Kidney glomerular epithelial cell (primary cell): ENCODE measurements at places on chromosomes 1 and 21.
A peak's percentile ranks its signal among the peaks of the same experiment; 100 is the strongest.

DNA sequence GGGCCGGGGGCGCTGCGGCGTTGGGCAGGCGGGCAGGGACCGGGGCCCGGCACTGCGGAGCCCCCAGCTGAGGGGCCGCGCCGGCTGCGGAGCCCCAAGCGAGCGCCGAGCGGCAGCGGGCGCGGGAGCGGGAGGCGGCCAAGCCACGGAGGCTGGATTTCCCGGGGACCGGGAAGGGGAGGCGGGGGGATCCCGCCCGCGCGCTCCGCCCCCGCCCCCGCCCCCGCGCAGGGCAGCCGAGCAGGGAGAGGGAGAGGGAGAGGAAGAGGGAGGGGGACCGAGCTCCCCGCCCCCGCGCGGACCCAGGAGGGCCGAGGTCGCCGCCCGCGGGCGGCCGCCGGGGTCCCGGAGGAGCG lies at the start of gene DLGAP3:
TSS of gene DLGAP3 (minus strand) at position 154 of the 356 bp plus-strand sequence. CDS start 24,267 bp downstream, outside the sequence.
- DNase-seq, result no peak

GRCh38 chr1:229199261-229200243 lies 71.4 kb upstream of the RAB4A start:
- no peak for DNase-seq

- peak; percentile 75 for DNase-seq
These were observed 297.7 kb downstream of the PTPRC start for GRCh38 chr1:198936371-198937083.

- DNase-seq, result no peak
These were observed 69.3 kb downstream of the MAN1A2 start for GRCh38 chr1:117436513-117436912.

- no peak for DNase-seq
These were observed 131.2 kb downstream of the SLC45A1 start for GRCh38 chr1:8448911-8449661.

GRCh38 chr1:229147072-229147471 lies 123.8 kb upstream of the RAB4A start:
- DNase-seq, result no peak

- no peak for DNase-seq
These were observed 182.8 kb upstream of the NRIP1 start for GRCh38 chr21:15247613-15248012.

DNA sequence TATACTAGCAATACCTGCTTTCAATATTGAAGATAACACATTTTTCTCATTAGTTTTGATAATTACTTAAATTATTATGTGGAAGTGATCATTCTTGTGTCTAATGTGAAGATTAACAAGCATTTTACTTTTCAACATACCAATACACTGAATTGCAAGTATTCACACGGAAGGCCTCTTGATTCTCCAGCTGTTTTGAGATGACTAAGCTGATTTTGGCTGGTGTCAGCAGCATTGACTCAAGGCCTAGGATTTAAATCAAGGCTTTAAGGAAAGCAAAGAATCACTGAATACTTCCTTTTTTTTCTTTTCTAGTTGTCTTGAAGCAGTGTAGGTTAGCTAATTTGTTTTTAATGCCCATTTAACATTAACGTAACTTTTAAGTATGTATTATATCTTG lies 373.7 kb downstream of the SRGAP2C start:
- peak; percentile 35 for DNase-seq

- peak; percentile 50 for DNase-seq
These were observed 60.2 kb downstream of the ODF2L start for GRCh38 chr1:86335916-86336315.

DNA sequence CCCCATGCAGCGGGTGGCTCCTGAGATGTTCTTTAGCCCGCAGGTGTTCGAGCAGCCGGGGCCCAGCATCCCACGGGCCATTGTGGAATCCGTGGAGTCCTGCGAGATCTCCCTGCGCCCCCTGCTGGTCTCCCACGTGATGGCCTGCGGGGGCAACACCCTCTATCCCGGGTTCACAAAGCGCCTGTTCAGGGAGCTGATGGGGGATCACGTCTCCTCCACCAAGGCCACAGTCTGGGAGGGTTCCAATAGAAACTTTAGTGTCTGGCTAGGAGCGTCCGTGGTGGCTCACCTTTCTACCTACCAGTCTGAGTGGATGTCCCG lies 71.0 kb downstream of the ACTL8 start:
- DNase-seq, result no peak

DNA sequence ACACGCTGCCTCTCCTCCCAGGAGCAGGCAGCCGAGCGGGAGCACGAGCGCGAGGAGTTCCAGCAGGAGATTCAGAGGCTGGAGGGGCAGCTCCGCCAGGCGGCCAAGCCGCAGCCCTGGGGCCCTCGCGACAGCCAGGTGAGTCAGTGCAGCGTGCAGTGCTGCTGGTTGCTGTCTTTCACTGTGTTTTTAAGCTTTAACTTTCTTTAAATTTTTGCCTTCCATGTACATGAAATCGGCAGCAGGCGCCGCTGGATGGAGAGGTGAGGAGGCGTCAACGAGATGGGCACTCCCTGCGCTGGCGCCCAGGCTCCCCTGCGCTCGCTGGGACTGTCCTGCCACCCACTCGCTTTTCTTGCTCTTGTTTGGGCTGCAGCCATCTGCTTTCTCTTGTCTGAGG lies 60.7 kb upstream of the DIP2A start:
- DNase-seq, result no peak

- no peak for DNase-seq
These were observed 5.0 kb upstream of the CHML start for GRCh38 chr1:241645199-241645598.

DNA sequence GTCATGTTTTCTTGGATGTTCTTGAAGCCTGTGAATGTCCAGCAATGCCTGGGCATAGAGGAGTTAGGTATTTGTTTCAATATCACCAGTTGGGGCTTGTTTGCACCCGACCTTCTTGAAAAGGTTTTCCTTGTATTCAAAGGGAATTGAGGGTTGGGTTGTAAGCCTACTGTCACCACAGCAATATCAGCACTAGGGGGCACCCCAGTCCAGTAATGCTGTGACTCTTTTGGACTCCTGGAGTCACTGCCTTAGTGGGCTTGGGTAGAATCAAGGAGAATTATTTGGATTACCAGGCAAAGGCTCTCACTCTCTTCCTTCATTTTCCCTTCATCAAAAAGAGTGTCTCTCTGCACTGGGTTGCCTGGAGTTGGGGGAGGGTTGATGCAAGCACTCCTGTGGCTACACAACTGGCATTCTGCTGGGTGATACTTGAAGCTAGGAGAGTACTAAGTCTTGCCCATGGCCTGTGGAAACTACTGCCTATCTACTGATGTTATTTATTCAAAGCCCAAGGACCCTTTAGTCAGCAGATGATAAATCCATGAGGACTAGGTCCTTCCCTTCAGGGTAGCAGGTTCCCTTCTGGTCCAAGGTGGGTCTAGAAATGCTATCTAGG lies 34.5 kb downstream of the OR10R2 start:
- peak; percentile 36 for DNase-seq

DNA sequence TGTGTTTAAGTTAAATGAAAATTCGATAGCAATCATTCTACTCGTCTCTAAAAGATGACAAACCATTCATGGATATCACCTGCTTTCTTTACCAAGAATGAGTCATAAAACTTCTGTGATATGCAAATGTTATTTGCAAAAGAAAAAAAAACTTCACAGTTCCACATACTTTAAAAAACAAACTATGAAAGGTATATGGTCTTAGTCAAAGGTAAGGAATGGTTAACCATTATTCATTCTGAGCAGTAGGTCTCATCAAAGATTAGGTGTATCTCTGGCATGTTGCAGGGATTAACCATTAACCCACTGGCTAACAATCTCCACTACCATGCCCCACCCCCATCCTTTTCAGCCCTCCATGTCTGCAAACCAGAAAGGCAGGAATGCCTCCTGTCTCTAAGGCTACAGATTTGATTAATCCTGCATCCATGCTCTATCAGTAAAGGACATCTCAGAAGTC lies 44.4 kb downstream of the PTPN14 start:
- peak; percentile 94 for DNase-seq

DNA sequence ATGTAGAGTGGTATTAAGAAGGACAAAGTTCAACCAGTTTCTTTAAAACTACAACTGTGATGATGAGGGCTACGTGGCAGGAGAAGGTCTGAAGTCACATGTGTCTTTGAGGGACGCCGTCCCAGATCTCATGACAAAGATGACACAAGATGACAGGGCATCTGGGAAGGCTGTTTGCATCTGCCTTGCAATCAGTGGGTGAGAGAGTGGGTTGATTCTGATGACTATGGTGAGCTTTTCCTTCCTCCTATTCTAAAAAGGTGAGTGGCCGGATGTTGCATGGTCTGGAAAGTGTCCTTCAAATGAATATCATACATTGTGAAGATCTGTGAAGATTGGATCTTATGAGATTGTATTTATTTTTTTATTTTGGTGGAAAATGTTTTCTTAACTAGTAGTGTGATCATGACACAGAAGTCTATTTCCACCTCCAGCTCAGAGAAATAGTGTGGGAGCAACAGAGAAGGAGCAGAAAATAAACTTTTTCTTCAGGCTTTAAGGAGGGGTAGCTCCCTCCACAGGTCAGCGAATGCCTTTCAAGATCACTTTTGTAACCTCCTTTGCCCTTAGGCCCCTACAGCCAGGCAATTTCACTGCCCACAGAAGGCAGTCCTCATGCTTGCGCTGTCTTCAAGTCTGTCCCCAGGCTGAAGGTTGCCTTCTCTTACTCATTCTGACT lies 76.0 kb upstream of the ATF3 start:
- no peak for DNase-seq

DNA sequence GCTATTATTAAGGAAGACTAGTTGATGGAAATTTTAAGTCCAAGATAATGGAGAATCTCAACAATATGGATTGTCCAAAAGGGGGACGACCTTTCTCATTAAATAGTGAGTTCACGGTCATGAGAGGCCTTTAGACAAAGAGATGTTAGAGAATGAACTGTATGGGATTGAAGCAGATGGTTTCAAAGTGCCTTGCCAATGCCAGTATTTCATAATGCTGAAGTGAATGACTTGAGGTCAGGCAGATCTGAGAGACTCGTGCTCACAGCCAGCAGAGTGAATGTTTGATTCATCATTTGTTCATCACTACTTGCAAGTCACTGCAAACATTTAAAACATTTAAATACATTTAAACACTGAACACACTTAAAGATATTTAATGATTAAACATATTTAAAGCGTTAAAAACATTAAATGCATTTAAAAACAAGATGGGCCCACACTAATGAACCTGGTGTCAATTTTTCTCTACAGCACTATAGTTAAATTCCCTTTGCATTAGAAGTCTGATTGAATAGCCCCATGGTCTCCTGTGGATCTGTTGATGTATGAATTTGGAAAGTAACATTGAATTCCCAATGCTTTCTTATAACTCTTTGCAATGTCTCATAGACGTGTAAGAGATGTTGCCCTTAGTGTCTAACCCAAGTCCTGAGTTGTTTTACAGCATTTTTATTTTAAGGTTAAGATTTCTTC lies 80.7 kb downstream of the TGFB2 start:
- no peak for DNase-seq

DNA sequence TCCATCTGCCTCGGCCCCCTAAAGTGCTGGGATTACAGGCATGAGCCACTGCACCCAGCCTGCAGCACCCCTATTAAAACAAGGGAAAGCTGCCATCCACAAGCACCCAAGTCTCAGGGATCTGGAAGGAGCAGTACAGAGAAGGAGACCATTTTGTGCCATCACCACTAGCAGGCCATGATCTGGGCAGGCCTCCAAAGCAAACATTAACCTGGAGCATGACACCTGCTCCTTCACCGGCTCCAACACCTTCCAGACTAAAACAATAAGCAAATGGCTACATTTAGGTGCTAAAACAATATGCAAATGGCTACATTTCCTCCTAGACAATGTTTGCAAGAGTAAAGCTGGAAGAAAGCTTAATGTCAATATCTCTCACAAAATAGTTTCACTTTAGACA lies 16.7 kb downstream of the MEAF6 start:
- no peak for DNase-seq

DNA sequence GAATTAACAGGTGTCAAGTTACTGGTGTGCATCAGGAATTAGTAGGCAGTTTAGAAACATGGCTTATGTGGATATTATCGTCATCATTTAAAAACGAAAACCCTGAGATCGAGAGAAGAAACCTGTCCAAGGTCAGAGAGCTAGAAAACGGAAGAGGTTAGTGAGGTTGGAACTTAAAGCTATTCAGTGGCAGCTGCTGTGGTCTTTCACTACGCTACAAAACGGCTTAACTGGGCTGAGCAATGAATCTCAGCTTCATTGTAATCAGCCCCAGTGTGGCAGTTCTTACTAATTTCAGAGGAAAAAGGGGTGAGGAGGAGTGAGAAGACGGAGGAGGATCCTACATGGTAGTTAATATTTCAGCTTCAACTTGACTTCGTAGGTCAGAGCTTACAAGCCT lies 77.9 kb downstream of the DAB1 start:
- DNase-seq, result no peak

DNA sequence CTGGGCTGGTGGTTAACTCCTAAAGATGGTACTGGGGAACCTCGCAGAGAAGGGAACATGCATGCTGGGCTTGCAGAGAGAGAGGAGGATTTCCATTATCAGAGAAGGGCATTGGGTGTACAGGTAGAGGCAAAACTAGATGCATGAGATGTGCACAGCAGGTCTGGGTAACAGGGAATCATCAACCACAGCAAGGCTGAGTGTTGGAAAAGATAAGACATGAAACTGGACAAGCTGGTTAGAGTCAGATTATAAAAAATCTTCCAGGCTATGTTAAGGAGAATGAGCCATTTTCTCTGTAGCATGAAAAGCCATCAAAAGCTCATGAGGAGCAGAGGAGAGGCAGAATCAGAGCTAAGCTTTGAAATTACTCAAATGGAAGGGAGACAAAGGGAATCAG lies 147.8 kb downstream of the VAV3 start:
- DNase-seq, result no peak

DNA sequence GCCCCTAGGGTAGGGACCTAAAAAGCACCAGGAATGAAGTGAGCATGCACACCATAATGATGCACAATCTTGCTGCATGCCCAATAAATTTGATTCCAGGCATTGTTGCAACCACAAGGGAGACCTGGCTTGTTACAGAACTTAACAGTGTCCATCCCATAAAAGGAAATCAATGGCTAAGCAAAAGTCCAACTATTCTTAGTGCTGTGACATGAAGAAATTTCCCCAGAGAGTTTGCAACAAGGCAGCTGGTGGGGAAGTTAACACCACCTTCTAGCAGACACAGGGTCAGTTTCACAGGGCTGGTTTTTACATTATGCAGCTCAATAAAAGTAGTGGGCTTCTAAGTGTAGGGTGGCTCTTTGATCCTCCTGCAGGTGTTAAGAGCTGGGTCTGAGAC lies 221.1 kb downstream of the KCNJ6 start:
- DNase-seq, result no peak

GRCh38 chr1:205763980-205764379 lies 11.3 kb downstream of the RAB29 start:
- no peak for DNase-seq

DNA sequence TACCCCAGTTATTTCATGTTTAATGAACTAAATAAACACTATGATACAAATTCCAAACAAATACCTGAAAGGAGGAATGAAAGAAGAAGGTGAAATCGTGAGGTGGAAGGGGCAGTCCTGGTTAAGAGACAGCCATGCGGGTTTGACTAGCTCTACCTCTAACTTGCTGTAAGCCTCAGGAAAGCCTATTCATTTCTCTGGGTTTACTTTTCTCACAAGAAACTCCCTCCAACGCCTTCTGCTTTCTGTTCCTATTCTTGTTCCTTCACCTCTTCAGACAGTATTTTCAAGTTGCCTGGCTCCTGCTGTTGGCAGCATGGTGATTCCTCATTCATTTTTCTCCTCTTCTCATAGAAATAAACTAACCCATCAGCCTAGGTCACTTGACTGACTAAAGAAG lies 92.4 kb downstream of the NTPCR start:
- DNase-seq, result no peak
